Activated CD4-positive, alpha-beta T cell treated with anti-CD3 and anti-CD28 coated beads, Interleukin-2, Interleukin-4, amounts not matched to agents 100 ng/mL and 50 ng/mL, durations not matched to agents 16 hours and 8 hours (primary cell): ENCODE measurements at places on chromosomes 5 and 9.
A peak's percentile ranks its signal among the peaks of the same experiment; 100 is the strongest.

- no peak for DNase-seq
Measured at GRCh38 chr5:67319935-67320725, 123.5 kb upstream of the CD180 start.

GRCh38 chr5:37553720-37554404 is 174.7 kb downstream of the WDR70 start:
- DNase-seq: no peak

- DNase-seq: no peak
Measured at GRCh38 chr5:71836084-71836483, 117.0 kb downstream of the CARTPT start.

GRCh38 chr9:88406051-88406450 is 17.8 kb downstream of the SPIN1 start:
- DNase-seq: no peak

- no peak for DNase-seq
Measured at GRCh38 chr5:134447815-134448520, 36.3 kb upstream of the CDKN2AIPNL start.

DNA sequence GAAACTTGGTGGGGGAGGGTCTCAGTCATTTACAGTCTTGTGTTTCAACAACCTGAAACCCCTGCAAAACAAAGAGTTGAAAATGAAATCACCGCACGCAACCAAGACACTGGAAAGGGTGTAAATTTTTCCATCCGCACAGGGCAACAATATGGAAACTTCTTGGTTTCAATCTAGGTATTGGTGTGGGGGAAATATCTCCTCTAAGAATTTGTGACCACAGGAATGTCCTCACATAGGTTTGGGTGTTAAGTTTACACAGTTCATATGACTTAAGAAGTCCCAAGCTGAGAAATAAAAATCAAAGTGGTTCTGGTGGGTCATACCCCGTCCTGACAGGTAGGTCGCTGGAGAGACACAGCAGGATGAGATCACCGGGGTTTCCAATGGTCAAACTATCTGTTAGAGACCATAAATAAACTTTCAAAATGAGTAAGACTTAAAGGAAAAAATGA is 51.9 kb upstream of the PIP5K1B start:
- peak; percentile 49 for DNase-seq

- no peak for DNase-seq
Measured at GRCh38 chr5:122030251-122030650, 47.8 kb downstream of the LOX start.

DNA sequence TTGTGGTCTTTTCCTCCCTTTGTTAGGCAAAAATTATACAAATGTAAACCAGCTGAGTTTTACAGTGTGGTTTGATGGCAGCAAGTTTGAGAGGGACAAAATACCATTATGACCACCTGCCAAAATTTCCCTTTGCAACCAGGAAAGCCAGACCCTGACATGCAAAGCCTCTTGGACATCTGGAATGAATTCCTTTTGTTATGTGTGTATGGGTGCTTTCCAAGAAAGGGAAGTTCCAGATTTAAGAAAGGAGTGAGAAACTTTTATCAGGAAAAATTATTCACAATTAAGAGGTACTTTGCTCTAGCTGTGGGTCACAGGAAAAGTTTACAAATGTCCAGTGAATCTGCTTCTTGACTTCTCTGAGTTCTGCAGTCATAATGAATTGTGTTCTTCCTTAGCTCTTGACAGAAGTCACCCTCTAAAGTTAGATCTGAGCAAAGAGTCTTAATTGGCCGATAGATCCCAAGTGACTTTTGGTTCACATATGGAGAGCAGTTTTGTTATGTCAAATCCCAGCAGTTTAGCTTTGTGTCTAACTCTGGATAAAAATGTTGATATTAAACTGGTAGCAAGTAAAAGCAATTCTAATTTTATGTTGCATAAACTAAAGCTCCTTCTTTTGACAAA is 295.9 kb upstream of the ZNF608 start:
- DNase-seq: no peak

DNA sequence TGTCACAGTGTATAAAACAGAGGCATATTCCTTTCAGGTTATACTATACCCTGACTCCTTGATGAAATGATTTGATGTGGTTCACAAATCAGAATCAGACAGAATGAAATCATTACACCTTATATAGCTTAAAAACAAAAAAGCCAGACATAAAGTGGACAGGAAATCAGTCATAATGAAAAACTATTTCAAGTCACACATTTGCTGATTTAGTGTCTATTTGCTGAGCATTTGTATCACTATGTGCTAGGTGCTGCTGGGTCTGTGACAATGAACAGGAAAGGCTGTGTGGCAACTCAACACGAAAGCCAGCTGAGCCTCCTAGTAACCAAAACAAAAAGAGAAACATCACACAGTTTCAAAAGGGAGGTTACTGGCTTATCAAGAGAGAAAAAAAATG is 194.0 kb downstream of the EFNA5 start:
- DNase-seq: peak; percentile 83

GRCh38 chr5:87570366-87570765 is 157.6 kb upstream of the CCNH start:
- DNase-seq: peak; percentile 4

GRCh38 chr5:65832152-65832551 is 94.2 kb upstream of the ERBIN start:
- DNase-seq: no peak

DNA sequence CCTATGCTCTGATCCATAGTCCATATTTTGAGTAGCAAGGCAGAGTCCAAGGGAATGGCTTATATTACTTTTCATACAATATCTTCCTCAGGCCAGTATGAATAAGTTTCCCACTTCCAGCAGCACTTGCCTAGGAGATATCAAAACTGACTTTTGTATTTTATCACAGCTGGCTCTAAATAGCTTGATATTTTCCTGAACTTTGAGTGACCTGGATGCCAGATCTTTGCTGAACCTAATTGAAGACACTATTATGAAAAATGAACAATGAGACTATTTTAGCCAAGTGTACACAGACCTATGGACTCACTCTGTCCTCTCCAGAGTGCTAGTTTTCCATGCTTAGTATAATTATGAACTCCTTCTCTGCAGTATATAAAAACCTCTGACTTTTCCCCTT is 475.6 kb upstream of the PTGER4 start:
- DNase-seq: no peak

- no peak for DNase-seq
Measured at GRCh38 chr5:135662061-135662481, 83.3 kb upstream of the CXCL14 start.

DNA sequence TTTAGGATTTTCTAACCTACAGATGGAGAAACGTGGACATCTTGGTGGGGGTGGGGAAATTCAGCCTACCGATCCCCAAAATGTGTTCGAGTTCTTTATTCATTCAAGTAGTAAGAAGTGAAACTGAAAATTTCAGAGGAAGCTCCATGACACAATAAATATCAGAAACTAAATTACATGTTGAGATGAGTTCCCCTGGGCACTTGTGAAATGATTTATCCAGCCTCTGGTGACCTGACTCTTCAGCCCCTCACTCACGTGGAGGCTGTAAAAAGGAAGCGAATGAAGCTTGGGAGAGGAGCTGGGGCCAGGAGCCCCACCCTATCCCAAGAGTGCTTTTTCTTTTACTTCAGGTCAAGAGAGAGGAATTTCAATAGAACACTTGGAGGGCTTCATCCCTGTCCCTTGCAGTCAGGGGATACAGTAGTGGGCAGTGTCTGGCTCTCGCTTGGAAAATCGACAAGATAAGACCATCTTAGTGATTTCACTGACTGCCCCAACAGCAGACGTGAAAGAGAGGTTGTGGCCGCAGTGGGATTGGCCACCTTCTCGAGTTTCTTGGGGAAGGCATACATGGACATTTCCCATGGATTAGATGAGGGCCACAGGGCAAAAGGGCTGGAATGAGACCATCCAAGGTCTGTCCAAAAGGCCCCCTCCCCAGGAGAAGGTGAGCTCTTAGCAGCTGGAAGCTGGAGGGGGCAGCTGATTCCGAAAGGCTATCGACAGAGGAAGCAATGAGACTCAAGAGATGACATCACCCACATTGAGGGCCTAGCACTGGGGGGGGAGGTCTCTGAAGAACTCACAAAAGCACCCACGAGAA is 76.8 kb upstream of the SH3PXD2B start:
- DNase-seq: peak; percentile 7

GRCh38 chr9:127446713-127447415 is 4.3 kb downstream of the RPL12 start:
- no peak for DNase-seq

- DNase-seq: no peak
Measured at GRCh38 chr5:72121052-72121779, 13.9 kb downstream of the MAP1B start.

GRCh38 chr5:35884191-35884769 is 27.6 kb downstream of the IL7R start:
- peak; percentile 57 for DNase-seq

DNA sequence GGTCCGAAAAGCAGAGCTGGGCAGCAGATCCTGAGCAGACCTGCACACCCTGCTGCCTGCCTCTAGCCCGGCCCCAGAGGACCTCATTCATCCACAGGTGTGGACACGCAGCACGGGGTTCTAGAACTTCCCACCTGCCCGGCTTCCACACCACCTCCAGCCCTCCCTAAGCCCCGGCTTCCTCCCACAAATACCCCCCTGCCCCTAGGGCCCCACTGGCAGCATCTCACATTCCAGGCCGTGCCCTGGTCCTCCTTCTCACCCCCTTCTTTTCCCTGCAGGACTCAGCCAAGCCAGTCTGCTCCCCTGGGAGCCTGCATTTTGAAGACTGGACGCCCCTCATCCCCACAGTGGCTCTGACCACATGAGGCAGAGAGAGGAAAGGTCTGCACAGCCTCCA is 138.9 kb downstream of the ADAMTS2 start:
- DNase-seq: no peak

DNA sequence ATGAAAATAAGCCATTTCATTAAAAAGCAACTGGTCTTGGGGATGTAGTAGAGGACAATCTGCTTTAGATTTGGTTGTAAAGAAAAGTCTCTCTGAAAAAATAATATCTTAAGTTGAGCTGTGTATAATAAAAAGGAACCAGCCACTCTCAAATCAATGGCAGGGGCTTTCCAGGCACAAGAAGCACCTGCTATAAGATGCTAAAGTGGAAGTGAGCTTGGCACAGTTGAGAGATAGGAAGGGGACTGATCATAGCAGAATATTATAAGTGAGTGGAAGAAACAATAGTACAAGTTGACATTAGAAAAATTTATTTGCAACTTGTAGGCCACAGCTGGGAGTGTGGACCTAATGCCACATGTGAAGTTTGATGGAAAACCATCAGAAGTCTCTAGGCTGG is 28.1 kb upstream of the SPINK5 start:
- DNase-seq: no peak

- DNase-seq: no peak
Measured at GRCh38 chr5:860506-861150, 9.8 kb upstream of the ZDHHC11 start.

DNA sequence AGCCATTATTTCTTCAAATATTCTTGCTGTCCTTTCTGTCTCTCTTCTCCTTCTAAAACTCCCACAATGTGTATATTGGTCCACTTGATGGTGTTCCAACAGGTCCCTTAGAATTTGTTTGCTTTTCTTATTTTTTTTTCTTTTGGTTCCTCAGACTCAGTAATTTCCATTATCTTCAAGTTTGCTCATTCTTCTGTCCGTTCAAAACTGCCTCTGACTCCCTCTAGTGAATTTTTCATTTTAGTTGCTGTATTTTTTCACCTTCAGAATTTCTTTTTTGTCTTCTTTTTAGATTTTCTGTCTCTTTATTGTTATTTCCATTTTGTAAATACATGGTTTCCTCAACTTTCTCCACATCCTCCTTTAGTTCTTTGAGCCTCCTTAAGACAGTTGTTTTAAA is 6.4 kb upstream of the SRP19 start:
- DNase-seq: no peak

GRCh38 chr5:156621719-156622118 is 228.4 kb upstream of the PPP1R2B start:
- DNase-seq: no peak

DNA sequence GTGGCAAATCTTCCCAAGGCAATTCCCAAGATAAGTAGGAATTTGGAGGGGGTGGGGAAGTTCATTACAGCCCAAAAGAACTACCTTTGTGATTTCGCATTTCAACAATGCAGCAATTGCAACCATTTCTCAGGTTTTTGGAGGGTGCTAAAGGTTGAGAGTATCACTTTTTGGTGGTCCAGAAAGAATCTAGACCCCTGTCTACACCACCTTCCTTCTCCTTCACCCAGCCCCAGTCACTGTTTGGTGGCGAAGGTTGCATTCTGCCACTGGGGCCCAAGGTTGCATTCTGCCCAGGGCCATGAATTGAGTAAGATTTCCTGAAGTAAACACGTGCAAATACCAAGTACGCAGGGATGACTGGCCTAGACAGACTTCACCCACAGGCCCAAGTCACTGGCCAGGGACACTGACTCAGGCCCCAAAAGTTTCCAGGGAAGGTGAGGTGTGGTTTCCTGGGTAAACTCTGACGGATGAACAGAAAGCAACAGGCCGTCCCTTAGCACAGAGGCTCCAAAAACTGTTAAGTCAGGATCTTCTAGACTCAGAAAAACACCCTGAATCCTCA is 5.7 kb downstream of the PDE6A start:
- peak; percentile 25 for DNase-seq

DNA sequence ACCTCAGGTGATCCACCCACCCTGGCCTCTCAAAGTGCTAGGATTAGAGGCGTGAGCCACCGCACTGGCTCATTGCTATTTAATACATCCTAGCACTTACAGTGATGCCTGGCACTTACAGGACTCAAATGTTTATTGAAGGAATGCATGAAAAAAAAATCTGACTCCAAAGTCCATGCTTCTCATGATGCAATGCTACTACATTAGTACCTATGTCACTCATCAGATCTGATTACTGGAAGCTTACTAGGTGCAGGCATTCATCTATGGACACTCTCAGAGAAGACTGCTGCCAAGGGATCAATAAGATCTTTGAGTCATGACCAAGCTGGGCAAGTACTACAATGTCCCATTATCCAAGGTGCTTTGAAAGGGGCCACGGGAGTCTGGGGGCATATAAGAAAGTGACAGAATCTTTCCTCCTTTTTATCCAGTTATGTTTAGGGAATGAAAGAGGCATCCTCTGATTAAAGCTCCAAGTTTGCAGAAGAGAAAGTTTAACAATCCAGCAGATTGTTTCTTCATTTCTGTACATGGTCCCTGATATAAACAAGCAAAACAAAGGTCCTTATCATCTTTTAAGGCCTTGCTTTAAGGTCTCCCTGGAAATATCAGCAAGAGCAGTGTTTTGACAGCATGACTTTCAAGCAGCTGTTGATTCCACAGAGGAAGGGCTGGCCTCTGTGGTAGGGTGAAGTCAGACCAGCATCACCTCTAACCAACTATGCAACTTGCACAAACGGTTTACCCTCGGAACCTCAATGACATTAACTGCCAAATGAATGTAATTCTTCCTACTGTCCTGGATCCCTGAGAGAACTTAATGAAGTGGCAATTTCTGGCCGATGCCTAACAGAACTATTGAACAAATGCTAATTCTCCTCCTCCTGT is 35.9 kb downstream of the ARPC5L start:
- no peak for DNase-seq

GRCh38 chr5:172163346-172163745 is 24.7 kb downstream of the STK10 start:
- DNase-seq: no peak

GRCh38 chr5:72693546-72694205 is 122.8 kb upstream of the TNPO1 start:
- DNase-seq: no peak
